Hematopoietic multipotent progenitor cell treated with erythropoietin and hydrocortisone succinate and interleukin-3 and kit ligand, for 17 days (in vitro differentiated cells): ENCODE measurements at places on chromosomes 5 and 9.

DNA sequence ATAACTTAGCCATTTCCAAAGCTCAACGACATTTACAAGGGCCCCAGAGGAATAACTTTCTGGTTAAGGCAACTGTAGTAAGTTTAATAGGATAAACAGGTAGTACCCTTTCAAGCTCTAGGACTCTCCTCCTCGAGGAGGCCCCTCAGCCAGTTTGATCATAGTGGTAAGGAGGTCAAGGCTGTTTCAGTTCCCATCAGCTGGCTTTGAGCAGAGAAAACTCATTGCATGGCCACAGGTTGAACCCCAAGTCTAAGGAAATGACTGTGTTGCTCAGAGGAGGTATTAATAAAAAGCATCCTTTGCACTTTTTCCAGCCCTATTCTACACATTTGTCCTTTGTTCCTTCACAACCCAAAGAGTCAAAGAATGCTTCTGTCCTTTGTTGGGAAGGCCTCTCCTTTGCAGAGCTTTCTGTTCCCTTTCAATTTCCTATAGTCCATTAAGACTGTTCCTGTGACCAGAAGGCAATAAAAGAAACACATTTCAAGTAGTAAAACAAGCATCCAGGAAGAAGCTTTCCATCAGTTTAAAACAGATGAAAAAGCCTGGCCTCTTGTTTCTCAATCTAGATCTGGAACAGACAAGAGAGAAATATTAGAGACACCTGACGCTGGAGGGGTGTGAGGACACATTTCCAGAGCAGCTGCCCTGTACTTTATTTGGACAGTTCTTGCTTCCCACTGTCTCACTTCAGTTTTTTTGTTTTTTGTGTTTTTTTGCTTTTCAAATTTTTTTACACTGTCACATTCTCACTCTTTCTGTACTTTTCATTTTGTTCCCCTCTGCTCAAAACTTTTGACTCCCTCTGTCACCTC is 54.1 kb downstream of the PRRC1 start:
- DNase-seq = no peak

DNA sequence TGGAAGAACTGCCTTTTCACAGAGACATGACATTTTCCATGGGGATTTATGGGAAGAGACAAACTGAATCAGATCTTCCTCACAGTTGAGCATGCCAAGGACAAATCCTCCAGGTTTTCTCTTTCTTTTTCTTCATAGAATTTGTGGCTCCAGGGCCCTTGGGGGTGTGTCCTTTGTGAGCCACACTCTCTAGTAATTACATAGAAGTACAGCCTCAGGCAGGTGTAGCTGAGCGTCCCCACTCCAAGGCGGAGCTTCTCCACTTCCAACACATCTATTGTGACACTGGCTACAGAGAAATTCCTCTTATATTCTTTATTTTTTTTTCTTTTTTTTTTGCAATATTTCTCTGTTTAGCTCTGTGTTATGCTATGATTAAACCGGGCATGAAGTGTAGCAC is 420.5 kb upstream of the CD180 start:
- DNase-seq = no peak

DNA sequence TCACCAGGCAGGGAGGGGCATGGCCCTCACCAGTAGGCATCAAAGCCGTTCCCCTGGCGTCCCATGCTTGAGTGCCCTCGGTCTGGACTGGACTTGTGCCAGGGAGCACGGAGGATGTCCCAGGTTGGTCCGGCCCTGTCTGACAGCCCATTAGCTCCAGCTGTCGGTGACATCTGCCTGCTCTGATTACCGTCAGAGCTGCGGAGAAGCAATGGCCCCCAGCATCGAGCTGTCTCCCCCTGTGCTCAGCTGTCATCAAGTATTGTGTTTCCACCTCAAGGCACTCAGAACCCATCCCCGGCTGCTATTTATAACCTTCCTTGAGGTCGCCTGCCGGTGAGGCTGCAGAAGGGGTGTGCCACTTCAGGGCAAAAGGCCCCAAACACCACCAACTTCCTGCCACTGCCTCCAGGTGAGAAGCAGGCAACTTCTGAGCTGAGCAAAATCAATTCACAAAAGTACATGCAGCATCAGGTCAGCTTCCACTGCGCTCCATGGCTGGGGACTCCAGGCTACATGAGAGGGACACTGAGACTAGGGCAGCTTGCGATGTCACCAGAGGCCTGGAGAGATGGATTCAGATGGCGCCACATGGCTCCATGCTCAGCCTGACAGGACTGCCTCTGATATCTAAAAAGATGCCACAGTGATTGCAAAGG is 142.7 kb downstream of the C5orf15 start:
- DNase-seq = no peak

DNA sequence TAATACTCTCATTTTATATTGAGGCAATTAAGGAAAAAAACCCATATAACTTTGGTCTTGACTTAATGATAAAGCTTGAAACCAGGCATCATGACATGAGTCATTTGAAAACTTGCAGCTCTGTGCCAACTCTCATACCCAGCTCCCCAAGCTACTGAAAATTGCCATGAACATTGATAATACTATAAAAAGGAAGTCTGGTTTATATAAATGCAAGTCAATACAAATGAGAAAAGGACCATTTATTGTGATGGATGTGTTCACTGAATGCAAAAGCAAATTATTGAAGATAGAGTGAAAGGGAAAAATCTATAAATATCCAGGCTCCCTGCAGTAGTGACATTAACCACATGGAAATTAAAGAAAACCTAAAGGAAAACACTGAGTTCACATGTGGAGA is 116.3 kb downstream of the DEPDC1B start:
- DNase-seq = no peak

DNA sequence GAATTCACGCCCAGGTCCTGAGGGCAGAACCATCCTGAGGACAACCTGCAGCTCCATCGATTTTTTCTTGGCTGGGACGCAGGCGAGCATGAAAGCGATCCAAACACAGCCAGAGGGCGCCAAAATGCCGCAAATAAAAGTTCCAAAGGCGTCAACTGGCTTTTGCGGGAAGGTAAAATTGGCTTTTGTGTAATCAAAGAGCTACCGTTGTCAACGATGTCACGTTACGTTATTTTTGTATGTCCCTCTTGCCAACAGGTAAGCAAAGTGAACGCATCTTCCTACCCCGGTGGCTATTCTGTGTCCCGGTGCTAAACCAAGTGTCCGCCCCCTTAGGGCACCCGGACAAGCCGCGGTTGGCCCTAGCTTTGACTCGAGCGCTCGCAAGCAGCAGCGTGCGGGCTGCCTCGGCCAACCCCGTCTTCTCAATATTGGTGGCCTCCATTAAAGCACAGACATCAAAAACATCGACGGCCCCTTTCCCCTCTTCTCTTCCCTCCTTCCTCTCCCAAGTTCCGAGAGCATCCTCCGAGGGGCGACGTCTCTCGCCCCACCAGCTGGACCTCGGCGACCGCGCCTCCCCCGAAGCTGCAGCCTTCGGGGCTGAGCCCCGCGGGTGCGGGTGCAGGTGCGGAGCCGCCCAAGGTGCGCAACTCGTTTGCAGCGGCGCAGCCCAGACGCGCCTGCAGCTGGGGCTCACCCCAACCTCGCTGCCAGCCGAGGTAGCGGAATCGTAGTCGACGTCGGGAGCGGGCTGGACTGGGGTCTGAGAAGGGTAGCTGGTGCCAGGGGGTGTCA is 1.1 kb upstream of the BASP1 start:
- DNase-seq = no peak

DNA sequence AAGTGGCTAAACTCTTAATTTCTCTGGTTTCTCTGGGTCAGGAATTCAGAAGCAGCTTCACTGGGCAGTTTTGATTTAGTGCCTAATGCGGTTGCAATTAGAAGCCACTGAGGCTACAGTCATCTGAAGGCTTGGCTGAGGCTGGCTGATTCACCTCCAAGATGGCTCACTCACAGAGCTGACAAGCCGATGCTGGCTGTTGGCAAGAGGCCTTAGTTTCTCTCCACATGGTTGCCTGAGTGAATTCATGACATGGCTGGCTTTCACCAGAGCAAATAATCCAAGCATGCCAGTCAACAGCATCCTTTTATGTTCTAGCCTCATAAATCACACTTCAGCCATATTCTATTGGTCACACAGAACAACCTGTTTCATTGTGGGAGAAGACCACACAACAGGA is 2.8 kb upstream of the CDK7 start:
- no peak for DNase-seq

GRCh38 chr5:78632467-78632866 is 16.1 kb downstream of the LHFPL2 start:
- DNase-seq = no peak

GRCh38 chr5:67983251-67984110 is 232.1 kb upstream of the PIK3R1 start:
- no peak for DNase-seq

DNA sequence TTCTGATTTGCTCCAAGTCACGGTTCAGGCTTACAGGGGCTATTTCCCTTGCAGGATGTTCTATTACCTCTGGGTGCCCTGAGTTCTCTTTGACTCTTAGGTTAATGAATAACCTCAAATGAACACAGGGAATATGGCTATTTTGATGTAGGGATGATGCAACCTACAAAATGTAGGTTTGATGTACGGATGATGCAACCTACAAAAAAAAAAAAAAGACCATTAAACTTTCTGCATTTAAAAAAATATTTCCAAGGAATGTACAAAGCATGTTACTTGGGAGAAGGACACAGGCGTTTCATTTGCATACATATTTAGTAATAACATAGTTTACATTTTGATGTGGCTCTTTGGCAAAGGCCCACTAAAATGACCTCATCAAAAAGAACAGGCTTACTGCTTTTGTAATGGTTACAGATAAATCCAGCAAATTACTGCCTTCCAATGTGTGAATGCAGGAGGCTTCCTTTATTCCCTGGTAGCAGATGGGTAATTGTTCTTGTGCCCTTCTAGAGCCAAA is 36.3 kb downstream of the ZNF474 start:
- no peak for DNase-seq

DNA sequence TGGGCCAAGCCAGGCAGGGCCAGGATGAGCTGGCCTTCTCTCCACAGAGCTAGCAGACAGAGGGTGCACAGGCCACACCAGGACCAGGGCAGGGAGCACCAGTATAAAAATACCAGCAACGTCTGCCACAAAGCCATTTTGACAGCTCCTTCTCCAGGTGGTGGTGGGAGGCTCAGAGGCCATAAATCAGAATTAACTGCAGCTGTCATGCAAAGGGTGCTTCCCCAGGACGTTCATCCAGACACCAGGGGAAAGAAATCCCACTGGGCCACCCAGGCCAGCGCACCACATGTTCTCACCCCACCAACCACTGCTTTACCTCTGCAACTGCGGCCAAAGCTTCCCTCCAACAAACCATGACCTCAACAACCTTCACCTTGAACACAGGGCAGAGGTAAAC is 403.7 kb upstream of the TRPC7 start:
- DNase-seq = no peak

- no peak for DNase-seq
These were observed 263.5 kb upstream of the ANKRD55 start for GRCh38 chr5:56496581-56497063.

DNA sequence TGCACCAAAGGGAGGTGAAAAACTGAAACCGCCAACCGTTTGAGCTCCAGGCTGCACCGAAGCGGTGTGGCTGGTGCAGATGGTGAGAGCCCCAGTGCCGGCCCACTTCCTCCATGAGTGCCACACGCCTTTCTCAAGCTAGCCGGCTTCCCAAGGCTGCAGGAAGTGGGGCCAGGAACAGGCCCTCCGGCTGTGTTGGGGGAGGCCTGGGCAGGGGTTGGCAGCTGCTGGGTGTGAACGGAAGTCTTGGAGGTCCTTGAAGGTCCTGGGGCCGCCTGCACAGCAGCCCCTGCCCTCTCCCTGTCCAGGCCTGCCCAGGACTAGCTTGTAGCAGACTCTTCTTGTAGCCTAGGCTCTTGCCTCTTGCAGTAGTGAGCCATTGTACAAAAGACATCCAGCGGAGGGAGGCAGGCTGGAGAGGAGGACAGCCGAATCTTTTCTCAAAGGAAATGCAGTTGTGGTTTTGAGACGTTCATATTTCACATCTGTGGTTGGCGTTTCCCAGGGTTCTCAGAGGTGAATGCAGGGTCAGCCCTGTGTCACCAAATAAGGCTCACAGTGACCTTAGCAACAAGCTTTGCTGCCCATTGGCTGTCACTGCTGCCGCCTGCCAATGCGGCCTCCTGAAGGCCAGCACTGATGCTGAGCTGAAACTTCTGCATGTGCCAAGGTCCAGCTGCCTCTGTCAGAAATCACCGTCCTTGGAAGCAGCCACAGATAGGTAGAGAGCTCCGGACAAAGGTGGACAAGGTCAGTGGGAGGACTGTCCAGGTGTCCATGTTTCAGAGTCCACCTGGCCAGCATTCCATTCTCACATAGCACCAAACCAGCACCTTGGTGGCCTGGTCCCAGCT is 23.9 kb downstream of the IRF1 start:
- DNase-seq = no peak

DNA sequence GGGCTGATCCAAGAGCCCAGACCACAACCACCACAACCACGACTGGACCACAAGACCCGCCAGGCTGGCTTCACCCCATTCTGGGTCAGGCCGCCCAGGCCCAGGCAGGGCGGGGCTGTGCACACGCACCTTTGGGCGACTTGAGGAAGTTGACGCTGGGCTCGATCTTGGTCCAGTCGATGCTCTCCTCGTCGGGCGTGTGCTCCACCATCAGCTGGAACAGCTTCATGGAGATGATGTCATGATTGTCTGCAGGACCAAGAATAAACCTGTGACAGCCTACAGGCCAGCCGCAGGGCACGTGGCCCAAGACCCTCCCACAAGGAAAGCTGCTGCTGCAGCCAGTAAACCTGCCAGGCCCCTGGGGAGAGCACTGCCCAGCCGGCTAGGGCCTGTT is 17.3 kb downstream of the LMAN2 start:
- DNase-seq = no peak

DNA sequence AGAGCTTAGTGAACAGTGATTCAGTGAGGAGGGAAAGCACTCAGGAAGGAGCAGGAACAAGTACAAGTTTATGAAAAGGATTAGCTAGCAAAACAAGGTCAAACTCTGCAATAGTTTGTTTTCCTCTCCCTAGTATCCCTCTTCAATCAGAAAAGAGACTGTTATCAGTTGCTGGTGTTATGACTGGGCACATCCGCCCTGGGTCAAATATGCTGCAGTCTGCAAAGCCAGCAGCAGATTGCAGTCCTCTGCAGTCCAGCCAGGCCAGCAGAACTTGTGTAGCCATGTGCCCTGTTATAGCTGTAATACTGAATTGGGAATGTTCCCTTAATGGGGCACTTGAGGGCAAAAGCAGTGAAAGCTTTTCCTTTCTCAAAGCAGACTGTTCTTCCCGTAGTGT is 12.0 kb downstream of the PCDHAC2 start:
- no peak for DNase-seq

GRCh38 chr9:132791699-132792240 is 86.3 kb downstream of the AK8 start:
- no peak for DNase-seq

DNA sequence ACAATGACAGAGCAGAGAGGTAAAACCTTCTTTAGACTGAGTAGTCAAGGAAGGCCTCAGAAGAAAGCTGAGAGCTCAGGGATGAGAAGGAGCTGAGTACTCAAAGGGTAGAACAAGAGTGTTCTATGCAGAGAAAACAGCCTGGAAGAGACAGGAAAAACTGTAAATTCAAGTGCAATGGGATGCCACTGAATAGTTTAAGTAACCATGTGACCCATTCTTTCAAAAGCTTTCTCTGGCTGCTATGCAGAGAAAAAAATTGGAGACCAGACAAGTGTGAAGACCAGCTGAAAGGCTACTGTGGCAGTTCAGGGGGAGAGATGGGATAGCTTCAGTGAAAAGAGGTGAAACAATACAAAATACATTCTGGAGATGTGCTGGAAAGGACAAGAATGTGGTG is 61.3 kb upstream of the RNF38 start:
- DNase-seq = no peak

- no peak for DNase-seq
These were observed 113.3 kb downstream of the PPP2R2B start for GRCh38 chr5:146765089-146765832.

GRCh38 chr5:174801798-174802197 is 77.4 kb downstream of the MSX2 start:
- DNase-seq = no peak
